ENCODE measurements at places on chromosomes 11 and 22. TPM values are rescaled to one million over a fixed set of nuclear protein-coding genes. Genes with fewer than 3 reads are reported as not detected.

The GLB1L3 gene
- total RNA-seq = not detected

The DDIAS gene
- 2.2 TPM for total RNA-seq

The NRIP3 gene
- 6.8 TPM for total RNA-seq

The FAT3 gene
- total RNA-seq = 1.1 TPM

The EFCAB6 gene
- 1.6 TPM for total RNA-seq

The USP2 gene
- 0.33 TPM for total RNA-seq

The FGF3 gene
- total RNA-seq = not detected

The SLC25A17 gene
- total RNA-seq = 13.9 TPM

The GLB1L2 gene
- 0.03 TPM for total RNA-seq

The SHANK2 gene
- total RNA-seq = 1.8 TPM

The APOBEC3B gene
- total RNA-seq = 2.0 TPM

The CDKN1C gene
- 1.3 TPM for total RNA-seq

The CARD16 gene
- 2.8 TPM for total RNA-seq

The IL17RA gene
- 8.0 TPM for total RNA-seq

The KLHDC7B gene
- 0.63 TPM for total RNA-seq

The TIMP3 gene
- 195 TPM for total RNA-seq

The RPUSD4 gene
- 22.5 TPM for total RNA-seq

The UBQLN3 gene
- total RNA-seq = 0.10 TPM

The SYT13 gene
- total RNA-seq = under 0.01 TPM

The ELP4 gene
- 11.4 TPM for total RNA-seq

The WBP2NL gene
- 0.73 TPM for total RNA-seq

The EMID1 gene
- total RNA-seq = not detected

The RNF26 gene
- 15.6 TPM for total RNA-seq

The LTBP3 gene
- total RNA-seq = 138 TPM

The BDNF gene
- total RNA-seq = 44.0 TPM

The C22orf31 gene
- total RNA-seq = not detected

The NXPE4 gene
- not detected for total RNA-seq

The OR2AT4 gene
- not detected for total RNA-seq

The OR5P2 gene
- not detected for total RNA-seq

The MOGAT2 gene
- not detected for total RNA-seq

The FOLR1 gene
- not detected for total RNA-seq

The TBC1D22A gene
- 16.9 TPM for total RNA-seq

The PRDM11 gene
- 9.1 TPM for total RNA-seq

The PLEKHB1 gene
- total RNA-seq = 2.5 TPM

The P2RY2 gene
- total RNA-seq = 0.92 TPM

The CALCA gene
- not detected for total RNA-seq

The GUCY1A2 gene
- total RNA-seq = 0.10 TPM

The MYO7A gene
- total RNA-seq = 0.13 TPM

The OR5B2 gene
- not detected for total RNA-seq

The C11orf86 gene
- not detected for total RNA-seq

The CCDC86 gene
- total RNA-seq = 16.9 TPM

The MAP6 gene
- total RNA-seq = 2.4 TPM

The MYOD1 gene
- total RNA-seq = not detected

The ARRB1 gene
- 5.9 TPM for total RNA-seq

All from smooth muscle cell of the pulmonary artery (primary cell).